ENCODE measurements at places on chromosomes 12 and 14.

DNA sequence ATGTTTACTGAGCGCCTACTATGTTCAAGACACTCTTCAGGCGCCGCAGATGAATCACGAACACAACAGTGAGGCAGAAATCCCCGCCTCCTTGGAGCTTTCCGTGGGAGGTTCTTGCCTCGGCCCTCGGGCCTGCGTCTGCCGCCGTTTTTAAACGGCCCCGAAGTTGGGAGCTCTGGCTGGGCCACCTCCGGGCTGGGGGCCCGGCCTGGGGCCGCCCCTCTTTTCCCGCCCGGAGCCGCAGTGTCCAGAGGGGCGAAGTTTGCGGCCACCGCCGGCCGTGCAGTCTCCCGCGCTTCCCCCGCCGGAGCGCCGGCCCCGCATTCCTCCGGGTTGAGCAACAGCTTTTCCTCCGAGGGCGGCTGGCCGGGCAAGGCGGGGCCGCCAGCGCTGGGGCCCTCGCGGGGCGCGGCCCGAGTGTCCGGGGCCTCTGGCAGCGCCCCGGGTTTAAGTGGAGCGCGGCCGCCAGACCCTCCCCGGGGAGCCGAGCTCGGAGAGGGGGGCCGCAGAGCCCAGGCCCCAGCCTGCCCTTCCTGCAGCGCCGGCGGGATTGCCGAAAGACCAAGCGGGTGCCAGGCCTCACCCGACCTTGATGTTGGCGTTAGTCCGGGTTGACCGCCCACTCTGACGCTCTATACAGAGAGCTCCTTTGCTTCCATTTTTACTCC, 18.7 kb upstream of the CTDSP2 start:
- DNase-seq = no peak

DNA sequence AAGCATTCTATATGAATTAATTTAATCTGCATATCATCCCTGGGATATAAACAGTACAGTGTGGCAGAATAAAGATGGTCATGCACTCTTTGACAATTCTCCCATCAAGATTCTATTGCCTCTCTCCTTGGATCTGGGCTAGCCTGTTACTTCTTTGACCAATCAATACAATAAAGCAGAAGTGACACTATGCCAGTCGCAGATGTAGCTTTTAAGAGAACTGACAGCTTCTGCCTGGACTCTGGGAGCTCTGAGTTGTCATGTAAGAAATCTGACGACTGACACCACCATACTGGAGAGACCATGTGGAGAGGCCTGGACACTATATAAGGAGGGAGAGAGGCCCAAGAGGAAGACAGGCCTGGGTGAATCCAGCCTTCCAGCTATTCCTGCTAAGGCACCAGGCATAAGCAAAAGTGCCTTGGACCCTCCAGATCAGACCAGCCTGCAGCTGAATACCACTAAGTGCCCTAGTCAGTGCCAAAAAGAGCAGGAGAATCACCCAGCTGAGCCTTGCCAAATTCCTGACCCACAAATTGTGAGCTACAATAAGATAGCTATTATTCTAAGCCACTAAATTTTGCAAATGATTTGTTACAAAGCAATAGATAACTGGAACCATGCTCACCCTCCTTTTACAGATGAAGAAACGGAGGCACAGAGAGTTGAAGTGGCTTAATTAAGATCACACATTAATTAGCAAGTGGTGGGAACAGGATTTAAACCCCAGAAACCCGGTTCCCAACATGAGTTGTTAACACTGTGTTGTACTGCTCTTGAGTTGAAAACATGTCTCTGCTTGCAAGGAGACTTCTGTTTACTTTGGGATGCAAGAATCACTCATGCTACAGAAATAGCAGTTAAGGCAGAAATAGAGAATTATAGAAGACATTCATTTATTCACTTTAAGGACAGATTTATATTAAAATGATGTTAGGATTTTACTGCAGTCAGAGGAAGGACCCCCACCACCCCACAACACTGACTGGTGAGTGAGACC, 84.6 kb downstream of the RIN3 start:
- no peak for DNase-seq

DNA sequence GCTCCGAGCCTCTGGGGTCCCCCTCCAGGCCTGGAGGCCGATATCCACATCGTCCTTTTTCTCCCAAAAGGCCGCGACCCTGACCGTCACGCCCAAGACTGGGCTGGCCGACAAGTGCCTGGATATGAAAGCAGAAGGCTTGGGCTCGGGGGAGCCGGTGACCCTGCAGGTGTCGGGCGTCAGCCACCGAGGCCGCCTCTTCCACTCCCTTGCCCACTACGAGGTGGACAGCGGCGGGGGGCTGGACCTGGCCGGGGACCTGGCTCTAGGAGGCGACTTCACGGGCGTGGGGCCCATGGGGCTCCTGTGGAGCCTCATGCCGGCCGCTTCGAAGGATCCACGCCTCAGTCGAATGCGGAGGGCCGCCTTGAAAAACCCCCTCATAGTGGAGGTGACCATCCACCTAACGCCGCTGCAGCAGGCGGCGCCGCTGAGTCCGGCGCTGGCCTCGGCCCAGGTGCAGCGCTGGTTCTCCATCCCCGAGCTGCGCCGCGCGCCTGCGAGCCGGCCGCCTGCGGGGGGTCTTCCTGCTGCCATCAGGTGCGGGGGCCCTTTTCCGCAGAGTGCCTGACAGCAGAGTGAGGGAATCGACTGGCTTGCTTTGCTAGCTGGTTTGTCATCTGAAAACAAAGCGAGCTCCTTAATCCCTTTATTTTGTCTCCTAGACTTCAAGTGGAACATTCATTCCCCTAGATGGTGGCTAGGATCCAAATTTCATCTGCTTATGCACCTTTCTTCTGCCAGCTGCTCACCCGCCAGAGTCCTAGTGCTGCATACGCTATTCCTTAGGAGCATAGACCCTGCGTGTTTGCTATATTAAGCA, 10.6 kb upstream of the DNAL1 start:
- DNase-seq = peak; percentile 14

DNA sequence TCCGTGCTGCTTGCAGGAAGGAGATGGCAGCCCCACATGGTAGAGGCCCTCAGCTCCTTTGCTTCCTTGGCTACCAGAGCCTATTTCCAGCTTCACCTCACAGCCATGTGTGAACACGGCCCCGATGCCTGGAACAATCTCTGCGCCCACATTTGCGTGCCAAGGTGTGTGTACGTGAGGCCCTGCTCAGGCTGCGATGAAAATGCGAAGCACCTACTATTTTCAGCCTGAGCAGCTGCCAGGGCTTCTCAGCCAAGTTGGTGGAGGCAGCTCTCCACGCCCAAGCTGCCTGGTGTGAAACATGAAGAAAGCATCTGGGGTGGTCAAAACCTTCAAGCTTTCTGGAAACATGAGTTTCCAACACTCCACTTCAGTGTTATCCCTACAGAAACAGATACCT, 177.8 kb upstream of the EGLN3 start:
- no peak for DNase-seq

- DNase-seq = peak; percentile 44
These were observed 4.8 kb downstream of the MYH7 start for GRCh38 chr14:23430723-23431085.

- no peak for DNase-seq
These were observed 745.5 kb downstream of the TMTC2 start for GRCh38 chr12:83432176-83432719.

DNA sequence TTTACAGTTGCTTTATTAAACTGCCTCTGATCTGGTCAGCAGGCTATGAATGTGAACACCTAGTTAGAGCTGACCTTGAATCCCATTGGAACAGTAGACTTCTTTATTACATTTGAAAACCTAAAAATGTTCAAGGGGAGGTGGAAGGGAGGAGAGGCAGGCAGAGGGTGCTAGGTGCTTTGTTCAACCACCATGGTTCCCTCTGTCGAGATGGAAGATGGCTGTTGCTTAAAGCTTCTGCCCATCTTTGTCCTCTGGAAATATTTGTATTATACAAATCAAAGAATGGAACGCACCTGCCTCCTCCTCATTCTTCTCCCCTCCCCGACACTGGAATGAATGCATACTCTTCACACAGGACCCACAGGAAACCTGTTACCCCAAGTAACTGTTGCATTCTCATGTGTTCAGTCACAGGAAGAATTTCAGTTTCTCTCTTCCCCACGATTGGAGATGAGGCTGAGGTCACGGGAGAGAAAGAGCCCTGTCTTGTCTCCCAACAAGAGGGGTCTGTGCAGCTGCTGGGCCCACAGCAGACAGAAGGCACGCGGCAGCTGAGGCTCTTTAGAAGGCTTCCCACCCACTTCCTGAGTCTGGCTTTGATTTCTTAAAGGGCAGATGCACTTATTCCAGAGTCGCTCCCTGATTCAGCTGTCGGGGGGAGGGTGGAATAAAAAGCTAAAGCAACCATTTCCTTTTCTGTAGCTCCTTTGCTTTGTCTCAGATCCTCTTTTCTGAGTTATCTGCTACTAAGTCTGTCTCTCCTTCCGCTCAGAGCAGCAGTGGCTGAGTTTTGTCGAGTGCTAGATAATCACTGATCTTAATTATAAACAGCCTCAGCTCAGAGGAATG, 217.9 kb upstream of the BTG1 start:
- peak; percentile 80 for DNase-seq

- DNase-seq = no peak
These were observed 224.8 kb downstream of the C12orf50 start for GRCh38 chr12:87804386-87804785.

DNA sequence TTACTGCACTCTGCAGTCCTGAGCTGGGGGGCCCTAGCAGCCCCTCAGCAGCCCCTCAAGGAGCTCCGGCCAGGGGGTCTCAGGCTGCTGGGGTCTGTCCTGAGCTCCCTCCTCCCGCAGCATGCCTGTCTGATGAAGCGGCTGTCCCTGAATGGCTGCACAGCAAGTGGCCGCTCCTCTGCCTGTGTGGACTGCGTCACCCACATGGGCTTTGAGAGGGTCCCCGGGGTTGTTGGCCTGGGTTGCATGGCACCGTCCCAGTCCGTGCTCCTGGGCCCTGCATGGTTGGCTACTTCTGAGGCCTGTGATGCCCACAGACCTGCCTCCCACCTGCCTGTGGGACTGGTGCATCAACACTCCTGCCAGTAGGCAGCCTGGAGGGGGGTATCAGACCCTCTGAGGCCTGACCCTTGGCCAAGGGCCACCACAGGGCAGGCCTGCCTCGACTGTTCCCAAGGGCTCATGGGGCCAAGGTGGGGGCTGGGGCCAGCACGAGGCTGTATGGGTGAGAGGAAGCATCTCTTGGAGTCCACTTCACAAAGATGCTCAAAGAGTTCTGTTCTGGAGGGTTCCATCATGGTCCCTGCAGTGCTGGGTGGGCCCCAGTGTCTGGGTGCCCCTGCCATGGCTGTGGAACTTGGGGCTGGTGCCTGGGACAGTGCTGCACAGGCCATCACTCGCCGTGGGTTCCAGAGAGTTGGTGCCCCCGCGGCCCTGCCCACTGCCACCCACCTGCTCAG, 12.2 kb downstream of the CEP170B start:
- no peak for DNase-seq

DNA sequence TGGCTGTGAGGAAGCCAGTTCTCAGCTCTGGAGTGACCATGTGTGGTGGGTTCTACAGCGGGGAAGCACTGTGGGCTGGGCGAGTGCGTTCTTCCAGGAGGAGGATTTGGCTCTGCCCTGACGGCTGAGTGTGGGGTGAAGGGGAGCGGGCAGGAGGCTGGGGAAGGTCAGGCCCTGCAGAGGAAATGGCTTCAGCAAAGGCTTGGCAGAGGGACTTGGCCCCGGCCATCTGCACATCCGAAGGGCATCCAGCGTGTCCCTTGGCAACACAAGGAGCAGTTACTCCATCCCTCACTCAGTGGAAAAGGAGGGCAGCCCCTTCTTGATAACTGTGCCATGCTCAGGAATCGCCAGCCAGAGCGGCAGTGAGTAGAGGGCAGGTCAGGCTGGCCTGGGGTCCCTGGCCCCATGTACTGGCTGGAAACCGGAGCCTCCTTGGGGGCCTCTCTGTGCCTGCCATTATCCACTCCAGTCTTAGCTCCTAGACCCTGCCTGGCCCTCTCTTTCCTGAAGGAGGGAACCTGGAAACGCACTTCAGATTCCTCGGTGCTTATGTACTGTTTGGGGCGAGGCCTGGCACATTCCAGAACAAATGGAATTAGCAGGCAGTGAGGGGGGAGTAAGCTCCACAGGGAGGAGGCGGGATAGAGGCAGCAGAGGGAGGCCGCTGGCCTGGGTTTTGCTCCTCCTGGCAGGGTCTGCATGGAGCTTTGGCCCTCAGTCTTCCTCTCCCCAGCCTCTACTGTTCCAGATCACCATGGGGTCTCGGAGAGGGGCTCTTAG, 133.6 kb upstream of the NCOR2 start:
- DNase-seq = no peak

GRCh38 chr14:94458096-94458495, 5.5 kb upstream of the SERPINA11 start:
- DNase-seq = no peak

- DNase-seq = no peak
These were observed 214.2 kb downstream of the PPM1H start for GRCh38 chr12:62720661-62721330.

- no peak for DNase-seq
These were observed 41.0 kb downstream of the GRIN2B start for GRCh38 chr12:13940335-13940865.

DNA sequence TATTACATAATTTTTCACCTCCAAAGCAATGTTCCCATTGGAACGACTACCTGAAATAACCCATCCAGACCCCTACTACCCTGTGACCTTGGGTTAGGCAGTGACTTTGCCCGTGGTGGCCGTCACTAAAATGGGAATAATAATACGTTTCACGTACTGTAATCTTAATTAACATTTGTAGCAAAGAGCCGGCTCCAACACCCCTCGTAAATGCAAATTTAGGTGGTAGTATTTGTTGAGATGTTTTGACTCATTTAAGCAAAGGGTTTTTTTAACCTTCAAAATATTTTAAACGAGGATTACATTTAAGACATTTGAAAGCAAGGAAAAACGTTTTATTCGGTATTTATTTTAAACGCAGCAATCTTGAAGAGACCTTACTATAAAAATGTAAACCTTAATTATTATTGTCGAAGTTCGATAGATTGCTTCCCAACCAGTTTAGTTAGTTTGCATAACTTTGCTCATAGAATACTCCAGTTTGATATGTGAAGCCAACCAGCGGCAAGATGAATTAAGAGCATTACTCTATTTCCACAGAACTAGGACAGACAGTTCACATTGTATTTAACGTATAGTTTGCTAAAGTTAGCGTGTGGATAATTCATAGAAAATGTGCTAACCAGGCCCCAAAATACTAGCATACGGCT, 1.4 kb upstream of the ARID2 start:
- no peak for DNase-seq

- DNase-seq = no peak
These were observed 355.9 kb downstream of the TMTC2 start for GRCh38 chr12:83042441-83043200.

DNA sequence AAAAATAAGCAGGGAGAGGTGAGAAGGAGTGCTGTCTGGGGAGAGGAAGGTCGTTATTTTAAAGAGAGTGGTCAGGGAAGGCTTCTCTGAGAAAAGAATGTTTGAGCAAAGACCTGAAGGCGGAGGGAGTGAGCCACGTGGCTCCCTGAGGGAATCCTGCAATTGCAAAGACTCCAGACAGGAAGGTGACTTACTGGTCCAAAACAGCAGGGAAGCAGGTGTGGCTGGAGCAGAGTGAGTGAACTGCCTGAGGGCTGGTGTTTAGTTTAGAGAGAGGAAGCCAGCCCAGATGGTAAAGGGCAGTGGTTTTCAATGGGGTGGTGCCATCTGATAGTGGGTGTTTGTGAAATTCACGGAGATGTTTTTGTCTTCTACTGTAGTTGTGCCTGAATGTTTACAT, 58.8 kb upstream of the LTA4H start:
- peak; percentile 34 for DNase-seq

All from common myeloid progenitor, CD34-positive (primary cell).